Hepatocyte (in vitro differentiated cells): ENCODE measurements at places on chromosomes 6 and 20.

GRCh38 chr6:3623451-3624249 lies 127.9 kb downstream of the PXDC1 start:
- DNase-seq = no peak
- H3K27ac ChIP-seq = no peak overlapping the region
- no peaks in the 10 kb centered on the region for H3K36me3 ChIP-seq
- H3K27me3 ChIP-seq = no peaks in the 10 kb centered on the region

DNA sequence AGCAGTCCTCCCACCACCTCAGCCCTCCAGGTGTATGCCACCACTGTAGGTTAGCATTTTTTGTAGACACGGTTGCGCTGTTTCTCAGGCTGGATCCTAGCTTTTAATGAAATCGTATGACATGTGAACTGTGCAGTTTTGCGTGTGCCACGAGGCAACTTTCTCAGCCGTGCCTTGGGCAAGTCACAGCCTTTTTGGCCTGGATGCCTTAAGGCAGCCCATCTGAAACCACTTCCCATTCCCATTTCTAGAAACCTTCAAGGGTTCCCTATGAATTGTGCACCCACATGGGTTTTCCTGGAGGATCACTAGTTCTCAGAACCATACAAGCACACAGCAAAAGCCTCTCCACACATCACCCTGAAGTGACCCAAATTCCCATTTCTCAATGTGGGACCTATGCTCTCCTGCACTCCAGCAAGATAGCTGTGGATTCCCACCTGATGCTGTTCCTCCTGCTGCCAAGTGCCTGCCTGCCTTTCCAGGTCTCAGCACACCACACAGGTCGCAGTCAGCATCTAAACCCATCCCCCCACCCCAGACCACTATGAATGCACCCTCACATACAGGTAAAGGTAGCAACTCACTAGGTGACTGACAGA lies 28.9 kb downstream of the SNX5 start:
- no peaks in the 10 kb centered on the region for H3K27me3 ChIP-seq
- H3K36me3 ChIP-seq = no peaks in the 10 kb centered on the region
- DNase-seq = no peak
- H3K4me3 ChIP-seq = no peak overlapping the region
- peak overlapping the region; percentile 56 for H3K27ac ChIP-seq
- H3K4me1 ChIP-seq = peaks cover 33% of the 10 kb centered on the region

- DNase-seq = peak; percentile 37
- H3K4me1 ChIP-seq = peaks cover 20% of the 10 kb centered on the region
- no peak overlapping the region for H3K4me3 ChIP-seq
- H3K27me3 ChIP-seq = no peaks in the 10 kb centered on the region
- peak overlapping the region; percentile 86 for H3K27ac ChIP-seq
- H3K36me3 ChIP-seq = no peaks in the 10 kb centered on the region
Measured at GRCh38 chr20:53786445-53787267, 193.0 kb upstream of the ZNF217 start.

DNA sequence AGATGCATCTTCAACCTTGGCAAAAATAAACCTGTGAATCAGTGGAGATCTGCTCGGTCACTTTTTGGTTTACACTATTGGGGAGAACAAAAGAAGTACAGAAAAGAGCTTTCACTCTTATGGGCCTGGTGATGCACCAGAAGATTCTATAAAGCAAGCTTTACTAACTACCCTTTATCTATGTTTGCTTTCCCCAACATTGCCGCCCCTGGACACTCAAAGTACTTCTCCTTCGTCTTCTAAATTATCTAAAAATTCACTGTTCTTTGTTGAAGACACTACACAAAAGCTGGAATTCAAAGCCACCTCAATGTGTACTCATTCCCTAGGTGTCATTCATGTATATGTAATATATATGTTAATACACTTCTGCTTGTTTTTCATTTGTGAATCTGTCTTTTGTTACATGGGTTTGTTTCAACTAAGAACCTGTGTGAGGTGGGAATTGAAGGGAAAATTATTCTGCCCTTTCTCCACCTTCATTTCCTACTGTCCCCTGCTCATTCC lies 97.9 kb upstream of the BTN3A2 start:
- H3K36me3 ChIP-seq = no peaks in the 10 kb centered on the region
- H3K27me3 ChIP-seq = no peaks in the 10 kb centered on the region
- no peak overlapping the region for H3K27ac ChIP-seq
- no peak for DNase-seq

- no peak overlapping the region for H3K4me3 ChIP-seq
- H3K27ac ChIP-seq = no peak overlapping the region
- H3K27me3 ChIP-seq = no peaks in the 10 kb centered on the region
- DNase-seq = no peak
Measured at GRCh38 chr6:37713529-37714119, 15.9 kb upstream of the MDGA1 start.

- no peaks in the 10 kb centered on the region for H3K27me3 ChIP-seq
- H3K4me1 ChIP-seq = peaks cover 16% of the 10 kb centered on the region
- no peaks in the 10 kb centered on the region for H3K36me3 ChIP-seq
- no peak overlapping the region for H3K4me3 ChIP-seq
- no peak overlapping the region for H3K27ac ChIP-seq
Measured at GRCh38 chr20:53494753-53495152, 98.9 kb downstream of the ZNF217 start.

DNA sequence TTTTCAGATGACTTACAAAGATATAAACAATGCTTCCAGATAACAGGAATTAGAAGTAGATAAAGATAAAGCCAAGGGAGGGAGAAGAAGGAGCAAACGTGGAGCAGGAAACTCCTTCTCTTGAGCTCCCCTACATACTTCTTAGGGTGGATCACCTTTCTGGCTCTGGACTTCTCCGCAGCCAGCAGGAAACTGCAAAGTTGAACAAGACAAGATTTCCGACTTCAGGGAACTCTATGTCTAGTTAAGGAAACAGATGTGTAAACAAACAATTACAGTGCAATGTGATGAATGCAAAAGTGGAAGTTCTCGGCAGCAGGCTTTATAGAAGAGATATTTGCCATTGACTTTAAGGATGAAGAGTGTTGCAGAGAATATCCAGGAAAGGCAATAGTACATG lies 134.0 kb upstream of the MARCKS start:
- H3K36me3 ChIP-seq = no peaks in the 10 kb centered on the region
- DNase-seq = peak; percentile 13
- no peaks in the 10 kb centered on the region for H3K4me1 ChIP-seq

GRCh38 chr20:17806739-17807441 lies 107.1 kb downstream of the BANF2 start:
- H3K4me3 ChIP-seq = no peak overlapping the region
- DNase-seq = peak; percentile 72
- H3K4me1 ChIP-seq = peaks cover 46% of the 10 kb centered on the region
- H3K27me3 ChIP-seq = no peaks in the 10 kb centered on the region

DNA sequence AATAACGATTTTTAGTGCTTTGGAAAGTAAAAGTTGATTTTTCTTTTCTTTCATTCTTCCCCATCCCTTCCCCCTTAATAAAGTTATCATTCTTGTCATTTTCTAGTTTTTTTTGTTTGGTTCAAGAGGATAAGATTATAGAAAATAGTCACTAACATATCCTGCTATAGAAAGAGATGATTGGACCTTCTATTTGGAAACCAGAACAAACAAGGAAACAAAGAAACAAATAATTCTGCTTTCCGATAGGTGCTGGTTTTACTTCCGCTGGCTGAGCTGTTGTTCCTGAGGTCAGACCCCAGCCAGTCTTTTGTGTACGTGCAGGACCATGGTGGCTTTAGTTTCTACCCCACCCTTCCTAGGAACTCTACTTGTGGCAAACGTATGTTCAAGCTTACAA lies at the start of gene CDH26:
TSS of gene CDH26 (plus strand) at position 301 of the 400 bp plus-strand sequence. CDS start 304 bp downstream, outside the sequence.
- H3K36me3 ChIP-seq = no peaks in the 10 kb centered on the region
- H3K4me3 ChIP-seq = no peak within 1 kb of the TSS
- H3K27ac ChIP-seq = no peak within 1 kb of the TSS
- DNase-seq = no peak
- H3K27me3 ChIP-seq = no peaks in the 10 kb centered on the region

GRCh38 chr20:2260250-2260649 lies 35.6 kb upstream of the TGM3 start:
- no peak for DNase-seq
- no peaks in the 10 kb centered on the region for H3K27me3 ChIP-seq
- peaks cover 5% of the 10 kb centered on the region for H3K4me1 ChIP-seq
- no peaks in the 10 kb centered on the region for H3K36me3 ChIP-seq

GRCh38 chr6:37171201-37171969 lies 1.4 kb downstream of the PIM1 start:
- H3K36me3 ChIP-seq = peaks cover 4% of the 10 kb centered on the region
- no peaks in the 10 kb centered on the region for H3K27me3 ChIP-seq
- peaks cover 11% of the 10 kb centered on the region for H3K4me1 ChIP-seq
- DNase-seq = peak; percentile 51
- H3K4me3 ChIP-seq = peak overlapping the region; percentile 97
